NCI-H345 (cell line): ENCODE measurements at places on chromosomes 6 and 20.
A peak's percentile ranks its signal among the peaks of the same experiment; 100 is the strongest.

DNA sequence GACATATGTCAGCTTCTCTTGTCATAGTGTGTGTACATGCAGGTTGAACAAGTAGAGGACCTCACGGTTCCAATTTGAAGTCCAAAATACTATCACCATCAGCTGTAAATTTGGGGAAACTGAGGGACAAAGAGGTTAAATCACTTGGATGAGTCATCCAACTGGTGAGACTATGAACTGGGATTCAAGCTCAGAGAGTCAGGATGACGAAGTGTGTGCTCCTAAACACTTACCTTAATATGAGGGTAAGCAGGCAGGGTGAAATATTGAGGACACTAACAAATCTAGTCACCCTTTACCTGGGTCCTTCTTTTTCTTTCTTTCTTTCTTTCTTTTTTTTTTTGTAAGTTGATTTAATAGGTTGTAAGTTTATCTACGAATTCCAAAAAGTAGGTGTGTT is 198.3 kb downstream of the KCNQ5 start:
- no peak for DNase-seq

DNA sequence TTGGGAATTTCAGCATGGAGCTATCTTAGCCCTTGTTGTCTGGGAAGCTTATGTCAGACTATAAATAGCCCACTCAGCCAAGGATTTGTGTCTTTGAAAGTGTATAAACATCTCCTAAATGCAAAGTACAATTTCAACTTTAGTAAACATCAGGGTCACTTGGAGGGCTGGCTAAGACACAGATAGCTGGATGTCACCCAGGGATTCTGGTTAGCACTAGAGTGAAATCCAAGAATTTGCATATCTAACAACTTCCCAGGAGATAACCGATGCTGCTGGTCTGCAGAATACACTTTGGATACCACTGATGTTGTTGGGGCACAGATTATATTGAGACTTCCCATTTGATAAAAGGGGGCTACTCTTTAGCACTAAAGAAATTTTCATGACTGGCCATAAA is 130.9 kb downstream of the PAX1 start:
- DNase-seq, result no peak

DNA sequence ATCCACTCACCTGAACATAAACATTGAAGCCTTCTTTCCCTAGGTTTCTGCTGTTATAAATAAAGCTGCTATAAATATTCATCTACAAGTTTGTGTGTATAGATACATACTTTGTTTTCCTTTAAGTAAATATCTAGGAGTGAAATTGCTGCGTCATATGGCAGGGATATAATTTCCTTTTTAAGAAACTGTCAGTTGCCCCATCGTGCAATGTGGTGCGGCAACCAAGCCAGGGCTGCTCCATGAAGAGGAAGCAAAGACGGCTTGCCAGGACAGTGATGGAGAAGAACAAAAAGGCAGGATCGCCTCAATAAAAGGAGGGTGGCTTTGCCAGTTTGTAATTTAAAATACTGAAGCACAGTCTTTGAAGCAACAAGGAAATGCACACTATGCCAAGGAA is 36.6 kb downstream of the CITED2 start:
- DNase-seq, result no peak

DNA sequence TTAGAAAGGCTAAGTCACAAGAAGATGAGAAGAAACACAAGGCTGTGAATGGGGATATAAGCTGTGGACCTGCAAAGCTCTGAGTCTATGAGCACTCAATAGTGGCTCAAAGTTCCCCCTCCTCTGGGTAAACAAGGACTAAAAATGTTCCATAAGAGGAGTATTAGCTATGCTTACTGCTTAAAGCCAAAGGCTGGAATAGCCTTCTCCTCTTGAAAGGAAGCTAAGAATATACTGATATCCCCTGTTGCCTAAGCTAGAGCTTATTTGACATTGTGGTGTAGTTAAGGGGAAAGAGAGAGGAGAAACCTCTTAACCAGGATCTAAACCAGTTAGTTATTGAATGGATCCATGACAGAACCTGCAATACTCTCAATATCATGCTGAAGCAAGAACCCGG is 45.8 kb downstream of the NOL7 start:
- no peak for DNase-seq

GRCh38 chr20:40953856-40954255 is 74.8 kb upstream of the TOP1 start:
- no peak for DNase-seq

- DNase-seq, result peak; percentile 39
Measured at GRCh38 chr6:63572747-63573075, 431 bp downstream of the LOC128125822 start.

DNA sequence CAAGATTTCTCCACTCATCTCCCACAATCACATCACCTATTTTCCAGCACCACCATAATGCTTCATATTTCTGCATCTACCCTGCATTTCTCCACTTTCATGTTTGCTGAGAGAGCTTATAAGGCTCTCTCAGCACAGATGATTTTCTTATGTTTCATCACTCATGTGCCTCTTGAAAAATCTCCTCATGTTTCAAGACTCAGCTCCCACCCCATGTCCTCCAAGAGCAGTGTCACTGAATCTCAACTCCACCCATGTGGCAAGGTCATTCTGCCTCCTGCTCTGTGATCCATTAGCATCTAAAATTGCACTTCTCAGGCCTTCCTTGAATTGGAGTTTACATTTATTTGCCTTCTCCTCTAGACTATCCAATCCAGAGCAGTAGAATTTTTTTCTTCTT is 178.7 kb upstream of the IRAK1BP1 start:
- no peak for DNase-seq

- no peak for DNase-seq
Measured at GRCh38 chr6:119686644-119687043, 337.1 kb upstream of the MAN1A1 start.

GRCh38 chr20:9759392-9759791 is 79.5 kb downstream of the PAK5 start:
- DNase-seq, result no peak

GRCh38 chr20:24936526-24937407 is 12.3 kb upstream of the CST7 start:
- no peak for DNase-seq

DNA sequence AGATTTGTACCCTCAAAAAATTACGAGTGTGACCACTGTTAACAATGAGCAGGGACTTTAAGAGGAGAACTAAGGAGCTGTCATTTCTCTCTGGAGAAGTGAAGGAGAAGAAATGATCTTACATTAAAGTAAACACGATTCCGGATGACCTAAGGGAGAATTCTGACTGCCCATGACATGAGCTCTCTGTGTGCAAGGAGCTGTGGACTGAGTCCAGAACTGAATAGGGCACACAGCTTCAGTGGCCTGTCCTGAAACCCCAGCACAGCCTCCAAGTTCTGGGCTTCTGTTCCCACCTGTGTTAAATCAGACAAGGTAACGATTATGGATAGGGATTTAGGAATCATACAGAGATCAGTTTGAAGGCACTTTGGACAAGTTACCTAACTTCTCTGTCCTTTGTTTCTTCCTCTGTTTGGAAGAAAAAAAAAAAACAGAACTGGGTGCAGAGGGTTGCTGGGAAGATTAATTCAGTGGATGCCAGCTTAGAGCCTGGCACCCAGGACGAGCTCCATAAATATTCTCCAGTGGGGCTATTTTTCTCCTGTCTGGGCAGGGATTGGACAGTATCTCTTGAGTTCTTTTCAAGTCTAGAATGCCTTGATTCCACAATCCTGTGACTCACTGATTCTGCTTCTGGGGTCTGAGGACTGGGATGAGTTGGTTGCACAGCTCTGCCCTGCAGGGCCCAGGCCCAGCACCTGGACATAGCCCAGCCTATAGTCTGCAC is 65.7 kb downstream of the MRPL14 start:
- DNase-seq, result no peak
